Renal cortical epithelial cell (primary cell): ENCODE measurements at places on chromosomes 7 and 10.

- DNase-seq: peak; percentile 17
These were observed 147.2 kb downstream of the TMEM178B start for GRCh38 chr7:141221007-141221612.

- DNase-seq: no peak
These were observed 106.2 kb upstream of the PITRM1 start for GRCh38 chr10:3278771-3279170.

DNA sequence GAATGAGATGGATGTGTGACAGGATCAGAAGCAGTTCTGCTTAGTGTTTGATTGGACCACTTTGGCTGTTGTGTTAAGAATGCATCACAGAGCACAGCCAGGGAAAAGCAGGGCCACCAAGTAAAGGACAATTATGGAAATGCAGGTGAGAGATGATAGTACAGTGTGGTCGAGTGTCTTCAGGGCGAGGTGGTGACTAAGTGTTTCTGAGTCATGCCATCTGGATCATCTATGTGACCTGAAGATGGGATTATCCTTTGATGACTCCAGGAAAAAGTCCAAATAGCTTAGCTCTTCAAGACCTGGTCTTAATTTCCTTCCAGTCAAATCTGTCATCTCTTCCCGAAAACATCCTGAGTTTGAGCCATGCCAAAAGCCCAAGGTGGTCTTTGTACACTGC, 523.2 kb upstream of the IGFBP3 start:
- DNase-seq: no peak

- no peak for DNase-seq
These were observed 55.4 kb upstream of the RNF32 start for GRCh38 chr7:156585025-156585648.

DNA sequence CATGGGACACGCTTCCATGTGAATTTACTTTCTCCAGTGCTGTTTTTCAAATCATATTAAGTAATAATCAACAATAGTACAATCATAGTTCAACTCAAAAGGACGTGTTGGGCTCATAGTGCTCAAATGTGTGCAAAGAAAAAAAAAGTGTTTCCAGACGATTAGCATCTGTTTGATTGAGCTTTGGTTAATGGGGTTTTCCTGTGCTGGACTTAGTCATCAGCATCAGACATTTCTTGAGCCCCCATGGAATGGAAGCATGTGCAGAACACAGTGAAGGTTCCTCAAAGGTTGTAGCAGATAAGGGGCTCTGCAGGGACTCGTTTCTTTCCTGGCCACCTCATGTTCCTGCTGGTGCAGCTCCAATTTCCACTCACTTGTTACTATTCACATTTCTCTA, 233.9 kb downstream of the PAXIP1 start:
- DNase-seq: no peak

GRCh38 chr10:78046711-78047269, 13.1 kb downstream of the RPS24 start:
- DNase-seq: no peak

DNA sequence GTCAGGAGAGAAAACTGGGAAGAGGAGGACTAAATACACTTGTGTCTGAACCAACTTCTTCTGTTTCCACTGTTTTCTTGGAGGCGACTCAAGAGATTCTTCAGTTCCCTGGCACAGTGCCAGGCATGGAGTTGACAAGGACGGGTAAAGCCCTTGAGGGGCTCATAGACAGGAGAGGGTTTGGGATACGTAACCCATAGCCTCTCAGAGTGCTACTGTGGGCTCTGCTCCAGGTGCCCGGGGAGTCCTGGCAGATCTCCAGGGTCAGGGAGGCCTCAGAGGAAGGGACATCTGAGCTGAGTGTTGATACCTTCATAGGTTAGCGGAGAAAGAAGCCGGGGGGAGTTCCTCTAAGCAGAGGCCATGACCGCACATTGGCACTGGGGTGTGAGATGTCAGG, 42.0 kb downstream of the GALNT17 start:
- no peak for DNase-seq

DNA sequence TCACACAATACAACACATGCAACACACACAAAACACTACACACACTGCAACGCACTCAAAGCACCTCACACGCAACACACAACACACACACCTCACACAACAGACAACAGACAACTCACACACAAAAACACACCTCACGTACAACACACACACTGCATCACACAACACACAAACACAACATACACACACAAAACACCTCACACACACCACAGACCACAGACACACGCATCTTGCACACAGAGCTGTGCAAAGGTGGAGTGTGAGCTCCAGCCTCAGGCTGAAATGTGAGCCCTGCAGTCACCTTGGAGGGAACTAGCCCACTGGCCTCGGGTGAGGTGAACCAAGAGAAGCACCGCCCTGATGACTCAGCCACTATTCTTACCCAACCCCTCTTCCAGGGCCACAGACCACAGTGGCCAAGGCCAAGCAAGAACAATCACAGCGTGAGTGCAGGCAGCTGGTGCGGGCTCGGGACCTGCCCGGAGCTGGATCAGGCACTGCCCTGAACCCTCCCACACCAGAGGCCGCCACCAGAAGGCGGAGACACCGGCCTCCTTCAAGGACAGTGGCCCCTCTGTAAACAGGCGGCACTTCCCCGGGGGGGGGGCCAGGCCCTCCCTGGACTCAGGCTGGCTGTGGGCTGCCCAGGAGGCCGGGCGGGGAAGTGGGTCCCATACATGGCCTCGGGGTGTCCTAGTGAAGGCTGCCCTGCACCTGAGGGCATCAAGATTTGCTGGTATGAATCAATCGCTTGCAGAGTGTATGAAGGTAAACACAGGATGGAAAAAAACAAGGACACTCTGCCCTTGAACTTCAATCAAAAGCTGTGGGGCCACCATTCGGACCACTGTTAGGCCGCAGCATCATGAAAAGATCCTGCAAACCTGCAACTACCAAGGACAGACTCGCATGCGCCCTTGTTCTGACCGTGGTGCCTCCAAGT, 106.7 kb downstream of the TNS3 start:
- peak; percentile 98 for DNase-seq
